Bronchial epithelial cell (primary cell): ENCODE measurements at places on chromosomes 3 and 15.

- peak; percentile 51 for DNase-seq
Observed at GRCh38 chr3:58175437-58176184, 35.2 kb downstream of the DNASE1L3 start.

DNA sequence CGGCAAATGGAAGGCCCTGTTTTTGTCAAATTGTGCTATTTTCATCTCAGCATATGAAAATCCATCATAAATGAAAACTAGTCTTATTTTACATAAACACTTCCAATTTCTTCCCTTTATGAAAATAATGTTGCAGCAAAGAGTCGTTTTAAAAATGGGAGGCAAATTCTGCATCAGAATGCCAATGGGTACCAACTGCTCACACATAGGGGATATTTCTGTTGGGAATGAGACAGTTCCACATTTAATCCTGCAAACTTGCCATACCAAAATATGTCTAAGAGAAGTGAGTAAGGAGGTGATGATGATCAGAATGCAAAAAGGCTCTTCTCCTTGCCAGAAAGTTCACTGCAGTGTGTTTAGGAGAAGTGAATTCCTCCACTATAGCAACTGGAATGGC is 391.7 kb downstream of the CACNA2D3 start:
- DNase-seq = no peak

GRCh38 chr3:57777774-57778173 is 21.7 kb downstream of the SLMAP start:
- DNase-seq = no peak

GRCh38 chr3:135148398-135149020 is 353.4 kb downstream of the EPHB1 start:
- DNase-seq = no peak

- no peak for DNase-seq
Observed at GRCh38 chr3:53092942-53093341, 37.3 kb downstream of the RFT1 start.
